ENCODE measurements at places on chromosomes 2 and 18. TPM values are rescaled to one million over a fixed set of nuclear protein-coding genes. Genes with fewer than 3 reads are reported as not detected.

- DNase-seq = no peak
Measured at GRCh38 chr18:58596265-58596681, 32.6 kb downstream of the ALPK2 start.

GRCh38 chr2:136997557-136997956 lies 232.2 kb downstream of the THSD7B start:
- DNase-seq = no peak

DNA sequence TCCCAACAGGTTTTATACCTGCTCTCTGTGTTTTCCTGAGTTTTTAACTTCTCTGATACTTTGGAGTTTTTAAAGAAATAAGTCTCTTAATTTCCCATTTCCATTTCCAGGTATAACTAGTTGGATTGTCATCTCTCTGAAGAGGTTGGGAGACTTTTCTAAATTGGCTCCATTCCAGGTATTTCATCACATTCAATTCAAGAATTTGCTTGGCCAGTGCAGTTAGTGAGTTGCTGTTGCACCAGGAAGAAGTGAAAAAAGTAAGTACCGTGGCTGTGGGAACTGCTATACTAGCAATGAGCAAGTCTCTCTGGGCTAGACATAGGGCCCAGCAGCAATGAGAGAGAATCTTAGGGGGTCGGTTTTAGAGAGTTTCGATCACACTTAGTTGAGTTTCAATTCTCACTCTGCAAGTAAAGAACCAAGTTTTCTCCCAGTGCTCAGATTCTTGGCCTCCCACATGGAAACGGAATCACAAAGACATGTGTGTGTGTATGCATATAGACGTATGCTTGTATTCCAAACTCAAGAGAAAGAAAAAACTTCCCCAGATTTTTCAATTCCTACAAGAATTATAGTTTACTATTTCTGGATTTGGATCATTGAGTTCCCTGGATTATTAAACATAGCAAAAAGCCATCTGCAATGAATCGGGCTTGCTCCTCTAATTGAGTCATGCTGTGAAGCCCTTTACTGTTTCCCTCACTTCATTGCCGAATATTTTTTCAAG lies 894.4 kb downstream of the BCL11A start:
- no peak for DNase-seq

DNA sequence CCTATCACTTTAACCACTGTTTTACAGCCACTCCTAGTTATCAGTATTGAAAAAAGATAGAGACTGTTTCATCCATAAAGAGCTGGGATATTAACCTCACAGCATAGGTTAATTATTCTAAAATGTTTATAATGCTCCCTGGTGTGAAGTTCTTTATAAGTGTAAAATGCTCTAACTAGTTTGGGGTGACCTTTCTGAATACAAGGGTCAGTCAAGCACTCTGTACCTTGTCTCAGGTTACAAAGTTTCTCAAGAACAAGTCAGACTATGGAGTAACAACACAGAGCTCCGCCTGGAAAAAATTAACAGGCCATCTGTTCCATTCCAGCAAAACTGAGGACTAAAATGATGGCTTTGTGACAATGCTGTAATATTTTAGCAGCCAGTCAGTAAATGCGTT lies 107.4 kb downstream of the NOL4 start:
- DNase-seq = no peak

- DNase-seq = no peak
Measured at GRCh38 chr2:189096769-189097447, 82.7 kb downstream of the COL5A2 start.

DNA sequence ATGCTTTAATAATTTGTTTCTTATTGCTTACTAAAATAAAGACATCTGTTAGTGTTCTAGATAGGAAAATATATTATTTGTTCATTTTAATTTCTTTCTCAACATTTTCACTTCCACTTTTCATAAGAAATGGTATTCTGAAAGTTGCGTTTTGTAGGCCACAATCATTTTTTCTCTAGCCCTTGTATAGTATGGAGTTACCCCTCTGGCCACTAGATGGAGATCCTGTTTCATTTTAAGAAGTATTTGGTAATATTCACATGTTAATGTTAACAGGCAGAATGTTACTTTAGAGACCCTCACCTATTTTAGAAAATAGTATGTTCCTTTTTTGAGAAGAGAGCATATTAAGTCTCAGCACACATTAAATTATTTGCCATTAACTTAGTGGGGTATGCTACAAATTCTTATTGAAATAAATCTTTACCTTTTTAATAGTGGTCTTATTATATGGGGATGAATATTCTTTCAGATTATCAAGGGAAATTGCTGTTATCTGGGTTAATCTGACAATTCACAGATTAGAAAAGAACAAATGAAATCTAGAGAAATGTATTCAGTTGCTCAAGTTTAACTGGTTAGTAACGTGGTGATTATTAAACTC lies 73.9 kb upstream of the TTC27 start:
- DNase-seq = no peak

- no peak for DNase-seq
Measured at GRCh38 chr2:191783416-191783815, 63.5 kb downstream of the CAVIN2 start.

RAB3GAP1 gene
- 55.5 TPM for total RNA-seq
